ENCODE measurements at places on chromosomes 3 and 15.
A peak's percentile ranks its signal among the peaks of the same experiment; 100 is the strongest.

DNA sequence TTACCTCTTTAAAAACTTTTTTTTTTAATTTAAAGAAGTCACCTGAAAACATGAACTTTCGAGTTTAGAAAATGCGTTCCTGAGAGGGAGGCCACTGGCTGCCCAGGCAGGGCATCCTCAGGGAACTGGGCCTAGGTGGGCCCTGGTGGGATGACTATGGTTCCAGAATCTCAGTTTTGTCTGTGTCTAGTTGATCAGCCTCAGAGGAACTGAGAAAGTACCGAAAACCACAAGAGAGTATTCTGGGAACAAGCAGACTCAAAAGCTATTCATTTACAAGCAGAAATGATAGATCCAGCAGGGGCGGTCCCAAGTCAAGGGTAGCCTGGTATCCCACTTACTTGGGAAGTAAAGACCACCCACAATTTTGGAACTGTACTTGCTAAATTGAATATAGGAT is 10.5 kb downstream of the WWTR1 start:
- no peak for DNase-seq

DNA sequence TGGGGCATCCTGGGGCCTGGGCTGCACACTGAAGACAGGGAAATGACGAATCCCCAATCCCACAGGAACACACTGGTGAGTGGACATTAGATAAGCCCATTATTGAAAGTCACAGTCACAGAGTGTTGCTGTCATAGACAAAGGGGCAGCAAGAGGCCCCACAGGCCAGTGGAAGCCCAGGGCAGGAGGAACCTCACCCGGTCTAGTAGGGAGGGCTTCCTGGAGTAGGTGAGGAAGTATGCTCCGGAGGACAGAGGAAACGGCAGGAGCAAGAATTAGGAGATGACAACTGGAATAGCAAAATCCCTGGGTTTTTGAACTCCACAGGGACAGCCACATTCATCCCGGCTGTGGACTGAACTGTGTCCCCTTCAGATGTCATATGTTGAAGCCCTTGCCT is 101.2 kb downstream of the TPRA1 start:
- DNase-seq: no peak

DNA sequence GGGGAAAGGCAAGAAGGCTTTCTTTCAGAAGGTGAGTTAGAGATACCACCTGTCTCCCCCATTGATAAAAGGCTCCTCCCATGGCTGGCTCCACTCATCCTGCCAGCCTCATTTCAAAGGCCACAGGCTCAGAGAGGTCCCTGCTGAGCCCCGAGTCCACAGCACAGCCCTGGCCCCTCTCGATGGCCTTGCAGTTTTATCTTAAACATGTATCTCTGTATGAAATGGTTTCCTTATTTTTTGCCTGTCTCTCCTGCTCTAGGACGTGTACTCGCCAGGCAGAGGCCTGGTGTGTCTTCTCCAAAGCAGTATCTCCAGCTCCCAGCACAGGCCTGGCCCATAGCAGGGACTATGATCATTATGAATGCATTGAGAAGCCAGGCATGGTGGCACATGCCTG is 160.5 kb upstream of the NSMCE3 start:
- no peak for DNase-seq

- peak; percentile 69 for DNase-seq
Measured at GRCh38 chr3:185781759-185782158, 43.1 kb downstream of the IGF2BP2 start.

DNA sequence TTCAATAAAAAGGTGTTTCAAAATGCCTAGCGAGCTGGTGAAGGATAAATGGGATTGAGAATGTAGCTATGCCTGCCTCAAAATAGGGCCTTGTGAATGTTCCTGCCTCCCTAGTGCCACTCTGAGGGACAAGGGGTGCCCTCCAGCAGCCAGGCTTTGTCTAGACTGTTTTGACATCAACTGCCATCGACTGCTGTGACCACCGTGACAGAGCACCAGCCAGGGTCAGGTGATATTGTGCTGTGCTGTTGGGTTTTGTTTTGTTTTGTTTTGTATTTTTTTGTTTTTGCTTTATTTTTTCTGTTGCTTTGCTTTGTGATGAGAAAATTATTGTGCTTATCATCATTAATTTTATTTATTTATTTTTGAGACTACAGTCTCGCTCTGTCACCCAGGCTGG is 144.8 kb downstream of the SMAD6 start:
- no peak for DNase-seq

DNA sequence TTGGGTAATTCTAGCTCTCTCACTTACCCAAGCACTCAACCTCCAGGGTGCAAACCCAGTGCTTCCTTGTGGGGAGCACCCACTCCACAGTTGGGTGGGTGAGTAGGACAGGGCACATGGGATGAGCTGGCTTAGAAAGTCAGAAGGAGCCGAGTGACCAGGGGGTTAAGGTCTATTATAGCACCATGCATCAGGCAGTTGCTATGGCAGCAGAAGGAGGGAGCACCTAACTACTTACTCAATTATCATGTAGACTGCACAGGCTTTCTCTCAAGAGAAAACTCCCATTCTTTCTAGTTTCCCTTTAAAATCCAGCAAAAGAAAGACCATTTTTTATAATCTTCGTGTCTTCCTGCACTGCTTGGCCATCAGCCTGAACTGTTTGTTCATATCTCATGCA is 163.0 kb downstream of the OCA2 start:
- DNase-seq: no peak

DNA sequence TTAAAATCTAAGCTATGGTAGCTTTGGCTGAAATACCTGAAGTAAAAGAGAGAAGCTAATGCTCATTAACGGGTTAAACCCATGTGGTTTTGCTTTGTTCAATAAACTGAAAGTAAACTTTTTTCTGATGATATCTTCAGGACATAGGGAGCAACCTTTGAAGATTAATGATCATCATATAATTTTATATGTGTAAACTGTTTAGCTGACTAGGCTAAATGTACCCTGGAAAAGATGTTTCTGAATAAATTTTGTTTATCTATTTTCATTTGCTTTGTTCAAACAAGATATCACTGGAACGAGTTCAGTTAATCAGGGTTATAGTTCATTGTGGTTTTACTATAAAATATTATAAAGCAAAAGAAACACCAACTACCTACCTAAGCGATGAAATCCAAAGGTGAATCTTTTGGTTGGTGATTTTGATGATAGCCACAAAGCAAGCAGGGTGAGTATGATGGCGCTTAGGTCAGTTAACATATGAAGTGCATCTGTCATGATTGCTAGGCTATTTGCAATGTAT is 11.7 kb downstream of the SLC30A4 start:
- DNase-seq: no peak

DNA sequence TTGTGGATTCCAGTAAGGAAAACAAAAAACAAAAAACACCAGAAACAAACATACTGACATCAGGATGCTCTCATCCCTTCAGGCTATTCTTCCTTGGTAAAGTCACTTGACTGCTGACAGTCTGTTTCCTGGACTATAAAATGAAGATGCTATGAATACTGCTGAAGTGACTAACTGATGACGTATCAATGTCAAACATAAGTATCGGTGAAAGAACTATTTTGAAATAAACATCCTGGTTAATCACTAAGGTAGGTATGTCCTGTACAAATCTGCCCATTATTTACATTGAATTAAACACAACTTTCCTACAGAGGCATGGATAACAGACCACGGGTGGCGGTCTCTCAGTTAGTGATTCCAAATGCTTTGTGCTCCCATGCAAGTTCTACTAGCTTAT is 45.9 kb downstream of the CHAC1 start:
- DNase-seq: no peak

GRCh38 chr3:146543461-146544001 is 876 bp downstream of the PLSCR1 start:
- peak; percentile 84 for DNase-seq

- no peak for DNase-seq
Measured at GRCh38 chr3:126013751-126014156, 44.8 kb downstream of the ROPN1B start.

DNA sequence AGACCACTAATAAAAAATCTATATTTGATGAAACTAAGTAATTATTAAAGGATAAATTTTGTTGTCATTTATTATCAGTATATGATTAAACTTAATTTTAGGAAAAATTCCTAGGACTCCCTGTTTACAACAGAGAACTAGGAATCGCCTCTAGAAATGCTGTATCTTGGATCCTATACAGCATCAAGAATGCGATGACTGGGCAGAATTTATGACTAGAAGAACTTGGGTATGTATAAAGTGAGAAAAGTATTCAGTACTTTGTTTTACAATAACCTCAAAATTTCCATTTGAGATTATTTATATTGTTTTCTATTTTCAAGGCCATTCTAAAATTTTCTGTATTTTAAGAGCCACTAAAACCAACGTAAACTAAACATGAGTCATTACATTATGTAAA is 82.3 kb upstream of the AGTR1 start:
- no peak for DNase-seq

DNA sequence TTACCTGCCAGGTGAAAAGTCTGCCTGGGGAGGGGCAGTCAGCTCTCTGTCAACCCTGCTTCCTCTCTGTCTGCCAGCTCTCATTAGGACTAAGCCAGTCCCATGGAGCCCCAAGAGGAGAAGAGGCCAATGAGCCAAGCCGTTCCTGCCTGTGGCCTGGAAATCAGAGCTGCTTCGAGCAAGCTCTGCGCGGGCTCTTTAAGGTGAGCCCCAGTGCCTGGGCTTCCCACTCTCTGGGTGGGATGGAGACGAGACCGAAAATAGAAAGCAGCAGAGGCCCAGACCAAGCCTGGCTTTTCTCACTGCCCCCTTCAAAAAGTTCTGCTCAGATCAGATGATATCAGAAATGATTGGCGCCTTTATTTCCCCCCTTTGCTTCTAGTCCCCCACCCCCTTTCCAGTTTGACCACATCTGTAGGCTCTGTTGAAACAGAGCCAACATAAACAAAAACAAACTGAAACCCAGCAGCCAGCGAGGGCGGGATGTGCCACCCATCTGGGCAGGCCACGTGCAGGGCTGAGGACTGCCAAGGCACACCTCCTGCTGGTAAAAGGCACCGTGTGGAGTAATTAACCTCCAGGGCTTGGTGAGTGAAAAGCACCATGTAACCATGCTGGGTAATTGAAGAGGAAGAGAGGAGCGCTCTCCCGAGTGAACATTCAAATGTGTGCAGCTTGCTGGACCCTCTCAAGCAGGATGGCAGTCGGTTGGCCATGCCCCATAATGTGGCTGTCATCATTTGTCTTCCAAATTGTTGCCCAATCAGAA is 471.0 kb upstream of the PROK2 start:
- no peak for DNase-seq

GRCh38 chr15:24772686-24773373 is 97.3 kb downstream of the NPAP1 start:
- peak; percentile 67 for DNase-seq

DNA sequence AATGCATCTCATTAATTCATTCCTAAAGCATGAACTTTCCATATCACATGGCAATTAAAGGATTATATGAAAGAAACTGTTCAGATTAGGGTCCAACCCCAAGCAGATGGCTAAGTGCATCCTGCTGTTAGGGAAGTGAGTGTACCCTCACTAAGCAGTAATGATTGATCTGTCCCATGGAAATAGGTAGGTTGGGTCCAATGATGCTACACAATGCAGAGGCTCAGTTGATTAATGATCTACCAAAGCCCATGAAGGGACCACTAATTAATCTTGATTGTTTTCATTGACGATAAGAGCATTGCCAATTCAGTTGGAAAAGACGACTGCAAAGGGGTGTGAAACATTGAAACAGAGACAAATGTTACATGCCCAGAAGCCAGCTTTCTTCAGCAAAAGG is 194.5 kb upstream of the LRTM1 start:
- DNase-seq: no peak

DNA sequence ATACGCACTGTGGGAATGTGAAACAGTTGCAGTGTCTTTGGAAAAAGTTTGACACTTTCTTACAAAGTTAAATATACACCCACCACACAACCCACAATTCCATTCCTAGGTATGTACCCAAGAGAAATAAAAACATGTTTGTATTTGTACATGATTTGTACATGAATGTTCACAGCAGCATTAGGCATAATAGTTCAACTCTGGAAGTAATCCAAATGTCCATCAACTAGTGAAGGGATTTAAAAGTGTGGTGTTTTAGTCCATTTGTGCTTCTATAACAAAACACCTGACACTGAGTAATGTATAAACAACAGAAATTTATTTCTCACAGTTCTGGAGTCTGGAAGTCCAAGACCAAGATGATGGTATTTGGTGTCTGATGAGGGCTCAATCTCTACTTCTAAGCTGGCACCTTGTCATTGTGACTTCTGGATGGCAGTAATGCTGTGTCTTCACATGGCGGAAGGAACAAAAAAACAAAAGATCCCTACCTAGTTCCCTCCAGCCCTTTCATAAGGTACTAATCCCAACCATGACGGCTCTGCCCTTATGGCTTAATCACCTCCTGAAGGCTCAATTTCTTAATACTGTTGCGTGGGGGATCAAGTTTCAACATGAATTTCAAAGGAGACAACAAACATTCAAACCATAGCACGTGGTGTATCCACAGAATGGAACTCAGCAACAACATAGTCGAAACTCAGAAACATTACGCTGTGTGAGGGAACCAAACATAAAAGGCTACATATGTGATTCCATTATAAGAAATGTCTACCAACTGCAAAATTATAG is 120.5 kb downstream of the AQP9 start:
- DNase-seq: no peak

GRCh38 chr3:156615592-156616173 is 58.7 kb upstream of the TIPARP start:
- peak; percentile 76 for DNase-seq

DNA sequence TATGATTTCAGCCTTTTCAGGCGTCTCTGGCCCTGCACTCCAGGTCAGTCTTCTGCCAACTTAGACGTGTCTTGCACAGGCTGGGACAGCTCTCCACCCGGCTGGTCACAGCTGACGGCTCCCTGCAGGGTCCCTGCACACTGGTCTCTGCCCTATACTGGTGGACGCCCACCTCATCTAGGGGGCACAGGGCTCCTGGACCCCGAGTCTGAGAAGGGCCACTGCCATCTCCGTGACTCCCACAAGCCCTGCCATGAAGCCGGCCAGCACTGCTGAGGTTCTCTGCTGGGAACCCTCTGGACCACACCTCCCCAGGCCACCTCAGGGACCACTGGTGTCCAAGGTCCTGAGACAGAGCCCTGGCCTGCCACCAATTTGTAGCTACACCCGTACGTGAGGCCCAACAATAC is 40.5 kb downstream of the CYFIP1 start:
- DNase-seq: no peak

GRCh38 chr15:34883042-34883441 is 86.5 kb downstream of the AQR start:
- peak; percentile 42 for DNase-seq

GRCh38 chr15:47570881-47571640 is 146.2 kb upstream of the SEMA6D start:
- no peak for DNase-seq

GRCh38 chr15:55360256-55360655 is 41.2 kb downstream of the PIGB start:
- no peak for DNase-seq

DNA sequence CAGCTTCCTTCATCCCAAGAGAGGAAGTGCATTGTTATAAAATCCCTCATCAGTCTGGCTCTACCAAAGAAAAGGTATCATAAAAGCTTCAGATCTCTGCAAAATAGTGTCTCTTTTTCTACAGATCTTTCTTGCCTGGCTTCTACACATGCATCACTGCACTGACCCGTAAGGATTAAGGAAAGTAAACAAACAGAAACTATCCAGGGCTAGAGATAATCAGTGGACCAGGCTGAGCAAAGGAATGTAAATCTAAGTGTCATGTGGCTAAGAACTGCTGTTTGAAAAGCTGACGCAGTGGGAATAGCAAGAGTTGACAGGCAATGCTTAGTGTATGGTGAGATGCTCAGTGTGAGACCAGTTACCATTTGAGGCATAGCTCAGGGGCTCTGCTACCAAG is 339.7 kb downstream of the IL5RA start:
- DNase-seq: no peak

GRCh38 chr3:102605153-102605552 is 170.3 kb downstream of the ZPLD1 start:
- no peak for DNase-seq

Measured in fibroblast of the aortic adventitia (primary cell).